ENCODE measurements at places on chromosomes 11 and 22.
A peak's percentile ranks its signal among the peaks of the same experiment; 100 is the strongest.

GRCh38 chr11:128624269-128625175, 37.2 kb upstream of the ETS1 start:
- no peak for DNase-seq

GRCh38 chr22:48717076-48717810, 1110.4 kb downstream of the BRD1 start:
- no peak for DNase-seq

DNA sequence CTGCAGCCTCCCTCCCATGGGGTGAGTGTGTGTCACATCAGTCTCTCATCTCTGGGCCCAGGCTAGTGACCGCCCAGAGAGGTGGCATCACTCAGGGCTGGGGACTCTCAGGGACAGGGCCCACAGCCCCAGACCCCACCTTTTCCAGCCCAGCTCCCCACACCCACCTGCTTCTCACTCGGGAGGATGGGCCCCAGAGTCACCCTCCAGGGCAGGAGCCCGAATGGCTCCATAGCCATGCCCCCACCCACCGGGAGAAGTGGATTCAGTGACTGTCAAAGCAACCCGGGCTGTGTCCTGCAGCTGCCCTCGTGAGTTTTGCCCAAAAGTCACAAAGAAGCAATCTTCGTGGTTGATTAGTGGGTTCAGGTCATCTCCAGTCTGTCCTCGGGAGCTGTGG, 26.0 kb downstream of the PARVG start:
- no peak for DNase-seq

DNA sequence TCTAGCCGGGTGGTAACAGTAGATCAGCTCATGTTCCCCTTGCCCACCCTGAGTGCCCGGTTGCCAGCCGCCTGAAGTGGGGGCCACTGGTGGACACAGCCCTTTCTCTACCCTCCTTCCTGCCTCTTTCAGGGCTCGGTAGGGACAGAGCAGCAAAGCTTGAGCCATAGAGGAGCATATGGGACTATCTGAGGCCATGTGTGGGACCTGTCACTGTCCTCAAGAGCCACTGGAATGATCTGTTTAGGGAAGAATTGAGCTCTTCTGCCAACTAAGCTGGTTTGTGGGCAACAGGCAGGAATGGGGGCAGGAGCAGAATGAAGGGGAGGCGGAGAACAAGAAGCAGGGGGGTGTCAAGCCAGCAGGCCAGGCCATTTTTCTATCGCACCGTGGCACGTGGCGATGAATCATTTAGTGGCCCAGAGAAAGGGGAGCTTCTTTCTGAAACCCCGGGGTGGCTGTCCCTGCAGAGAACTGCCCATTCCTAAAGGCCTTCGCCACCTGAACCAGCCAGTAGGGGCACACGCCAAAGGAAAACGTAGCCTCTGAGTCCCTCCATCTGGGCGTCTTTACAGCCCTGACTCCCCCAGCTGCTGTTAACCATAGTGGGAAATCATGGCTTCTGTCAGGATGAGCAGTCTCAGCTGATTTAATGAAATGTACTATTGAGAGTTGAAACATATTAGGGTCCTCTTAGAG, 8.8 kb downstream of the ASPHD2 start:
- no peak for DNase-seq

DNA sequence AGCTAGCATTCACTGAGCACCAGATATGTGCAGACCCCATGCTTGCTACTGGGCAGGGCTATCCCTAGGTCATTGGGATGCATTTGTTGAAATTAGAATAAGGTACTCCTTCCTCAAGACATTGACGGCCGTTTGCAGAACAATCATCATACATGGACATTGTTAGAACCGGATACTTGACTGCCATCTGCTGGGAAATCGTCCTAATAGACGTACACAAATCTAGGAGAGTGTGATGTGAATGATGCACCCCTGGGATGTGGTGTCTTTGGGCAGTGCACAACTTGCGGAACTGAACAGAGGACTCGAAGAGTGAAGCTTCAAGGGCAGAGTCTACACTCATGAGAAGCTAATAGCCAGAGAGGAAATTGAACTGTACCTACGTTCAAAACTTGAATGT, 35.9 kb downstream of the MYO18B start:
- peak; percentile 28 for DNase-seq

Data from NCI-H1694 (cell line).